ENCODE measurements at places on chromosomes 7 and 10.
A peak's percentile ranks its signal among the peaks of the same experiment; 100 is the strongest.

DNA sequence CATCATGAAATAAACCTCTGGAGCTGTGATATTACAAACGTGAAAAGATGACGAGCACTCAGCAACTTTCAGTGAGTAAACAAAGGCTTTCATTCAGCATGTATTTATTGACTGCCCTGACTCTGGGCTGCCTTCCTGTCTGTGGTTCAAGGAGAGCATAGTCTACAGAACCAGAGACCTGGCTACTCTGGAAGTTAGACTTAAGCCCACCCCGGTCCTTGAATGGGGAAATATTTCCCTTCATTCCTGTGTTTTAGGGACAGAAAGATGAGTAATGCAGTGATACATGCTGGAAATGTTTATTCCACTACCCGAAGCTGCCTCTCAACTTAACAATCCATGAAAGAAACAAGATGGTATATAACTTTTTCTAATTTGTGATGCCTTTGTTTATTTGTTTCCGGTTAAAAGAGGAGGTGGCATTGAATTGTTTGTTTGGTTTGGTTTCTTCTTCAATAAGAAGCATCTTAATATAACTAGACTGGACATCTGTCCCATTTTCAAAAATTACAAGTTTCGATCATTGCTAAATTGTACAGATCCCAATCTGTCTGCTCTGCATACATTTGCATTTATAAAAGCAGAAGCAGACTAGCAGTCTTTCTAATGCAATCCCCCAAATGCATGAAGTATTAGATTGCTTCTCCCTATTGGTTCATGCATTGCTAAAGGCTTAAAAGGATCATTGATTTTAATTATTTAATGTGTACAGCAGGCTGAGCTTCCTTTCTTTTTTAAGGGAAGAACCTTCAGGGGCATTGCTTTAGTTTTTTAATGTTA, 57.7 kb downstream of the TRUB1 start:
- no peak for DNase-seq

- DNase-seq, result no peak
Observed at GRCh38 chr10:14838582-14839304, 637 bp downstream of the HSPA14 start.

DNA sequence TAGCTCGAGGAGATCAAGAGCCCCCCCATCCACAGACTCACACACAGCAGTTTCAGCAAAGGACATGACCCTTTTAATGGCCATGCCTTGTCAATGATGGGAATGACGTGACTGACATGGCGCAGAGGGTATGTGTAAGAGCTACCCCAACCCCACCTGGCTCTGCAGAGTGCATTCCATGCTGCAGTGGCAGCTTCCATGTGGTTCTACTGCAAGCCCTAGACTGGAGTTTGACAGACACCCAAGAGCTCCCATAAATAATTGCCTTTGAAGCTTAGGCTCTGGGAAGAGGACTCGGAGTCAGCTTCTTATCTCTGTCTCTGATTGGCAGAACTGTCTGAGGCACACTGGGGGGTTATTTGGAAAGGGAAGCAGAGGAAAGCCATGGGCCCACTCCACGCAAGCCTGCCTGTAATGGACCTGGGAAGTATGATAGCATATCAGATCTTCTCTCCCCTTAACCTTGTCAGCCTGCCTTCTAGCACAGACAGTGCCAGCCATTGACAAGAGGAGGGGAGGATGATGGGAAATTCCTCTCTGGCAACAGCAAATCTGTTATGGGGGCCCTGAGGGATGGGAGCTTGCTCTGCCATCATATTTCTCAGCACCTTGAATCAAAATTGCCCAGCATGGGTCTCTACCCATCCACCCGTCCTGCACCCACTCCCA, 478.5 kb upstream of the PODXL start:
- no peak for DNase-seq

GRCh38 chr10:122249991-122250750, 20.9 kb upstream of the BTBD16 start:
- no peak for DNase-seq

DNA sequence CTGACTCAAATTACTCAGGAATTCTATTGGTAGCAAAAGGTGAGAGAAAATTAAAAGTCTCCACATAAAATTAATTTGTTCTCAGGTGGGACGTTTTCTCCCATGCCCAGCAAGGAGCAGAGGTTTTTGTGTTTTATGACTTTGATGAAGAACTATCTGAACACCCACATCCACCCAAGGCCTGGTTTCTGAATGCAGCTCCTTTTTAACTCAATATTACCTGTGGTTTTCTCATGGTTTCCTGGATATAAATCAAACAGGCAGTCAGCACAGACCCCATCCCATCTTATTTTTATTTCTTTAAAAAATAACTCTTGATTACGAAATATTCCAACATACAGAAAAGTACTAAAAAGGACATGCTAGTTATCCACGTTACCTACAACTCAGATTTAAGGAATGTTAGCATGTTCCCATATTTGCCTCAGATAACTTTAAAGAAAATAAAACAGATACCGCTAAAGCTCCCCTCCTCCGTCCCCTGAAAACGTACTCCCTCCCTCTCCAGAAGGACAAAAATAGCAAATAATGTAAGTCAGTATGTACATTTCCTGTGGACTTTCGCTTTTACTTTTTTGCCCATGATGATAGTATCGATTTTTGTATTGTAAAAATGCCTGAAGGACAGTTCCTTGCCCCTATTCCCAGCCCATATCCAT, 43.4 kb downstream of the GLI3 start:
- no peak for DNase-seq

DNA sequence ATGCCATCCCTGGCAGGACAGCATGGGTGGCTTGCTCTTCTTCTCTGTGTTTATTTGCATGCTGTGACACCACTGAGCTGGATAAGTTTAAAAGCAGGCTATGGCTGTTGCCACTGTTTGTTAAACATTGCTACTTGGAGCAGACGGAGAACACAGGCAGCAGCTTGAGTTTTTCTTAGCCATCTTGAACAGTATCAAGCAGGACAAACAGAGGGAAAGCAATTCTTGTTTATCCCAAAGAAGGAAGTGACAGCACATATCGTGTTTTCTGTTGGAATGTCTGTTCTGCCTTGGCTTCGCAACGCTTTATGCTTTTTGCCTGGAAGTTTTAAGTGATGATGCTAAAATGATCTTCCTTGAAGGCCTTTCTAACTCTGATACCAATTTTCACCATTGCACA, 73.8 kb downstream of the MKX start:
- DNase-seq, result no peak

DNA sequence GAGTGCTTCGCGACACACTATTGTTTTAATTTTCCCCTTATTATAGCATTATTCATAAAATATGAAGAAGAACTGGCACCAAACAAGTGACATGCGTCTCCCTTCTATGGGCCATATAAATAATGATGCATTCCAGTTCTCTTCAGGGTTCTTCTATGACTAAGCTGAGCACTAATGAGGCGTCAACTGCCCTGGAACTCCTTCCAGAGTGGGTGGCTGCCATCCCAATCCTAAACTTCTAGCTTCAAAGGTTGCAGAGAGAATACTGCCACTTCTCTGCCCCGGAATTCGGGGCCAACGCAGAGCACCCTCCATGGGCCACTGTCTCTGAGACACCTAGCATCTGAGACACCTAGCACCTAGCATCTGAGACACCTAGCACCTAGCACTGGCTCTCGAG, 37.7 kb upstream of the FOXI2 start:
- DNase-seq, result no peak

DNA sequence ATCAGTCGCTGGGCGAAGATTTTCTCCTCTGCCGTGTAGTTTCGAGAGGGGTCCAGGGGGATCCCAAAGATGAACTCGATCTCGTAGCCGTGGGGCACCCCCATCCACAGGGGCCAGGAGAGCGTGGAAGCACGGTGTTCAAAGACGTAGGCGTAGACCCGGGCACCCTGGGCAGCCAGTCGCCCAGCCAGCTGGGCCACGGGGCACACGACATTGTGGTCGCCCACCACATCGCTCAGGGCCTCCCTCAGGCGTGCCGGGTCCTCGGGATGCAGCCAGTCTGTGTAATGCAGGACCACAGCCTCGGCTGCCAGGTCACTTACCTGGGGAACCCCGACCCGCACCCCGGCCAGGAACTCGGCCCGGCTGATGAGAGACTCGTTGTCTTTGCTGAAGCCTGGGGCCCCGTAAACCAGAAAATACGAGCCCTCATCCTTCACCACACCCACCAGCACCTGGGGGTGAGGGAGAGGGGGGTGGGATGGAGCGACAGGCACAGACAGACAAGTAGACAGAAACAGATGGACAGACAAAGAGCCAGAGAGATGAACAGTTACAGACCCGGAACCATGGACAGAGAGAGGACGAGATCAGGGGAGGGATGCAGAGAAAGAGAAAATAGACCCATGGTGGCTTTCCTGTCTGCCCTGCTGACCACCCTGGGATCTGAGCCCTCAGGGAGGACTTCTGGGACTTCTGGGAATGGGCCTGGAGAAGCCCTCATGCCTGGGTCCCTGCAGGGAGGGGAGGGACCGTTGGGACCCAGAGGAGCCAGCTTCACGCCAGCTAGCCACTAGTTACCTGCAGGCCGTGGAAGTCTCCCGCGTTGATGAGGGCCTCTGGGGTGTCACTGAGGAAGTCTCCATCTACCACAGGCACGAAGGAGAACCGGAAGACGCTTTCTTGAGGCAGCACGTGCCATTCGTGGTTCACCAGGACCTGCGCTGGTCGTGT, 3.0 kb downstream of the ACHE start:
- DNase-seq, result no peak

GRCh38 chr10:61899997-61900828, 1.3 kb upstream of the ARID5B start:
- DNase-seq, result peak; percentile 96

- DNase-seq, result no peak
Observed at GRCh38 chr10:127175357-127176110, 20.9 kb downstream of the INSYN2A start.

- DNase-seq, result peak; percentile 89
Observed at GRCh38 chr10:113711142-113711541, 31.4 kb downstream of the CASP7 start.

DNA sequence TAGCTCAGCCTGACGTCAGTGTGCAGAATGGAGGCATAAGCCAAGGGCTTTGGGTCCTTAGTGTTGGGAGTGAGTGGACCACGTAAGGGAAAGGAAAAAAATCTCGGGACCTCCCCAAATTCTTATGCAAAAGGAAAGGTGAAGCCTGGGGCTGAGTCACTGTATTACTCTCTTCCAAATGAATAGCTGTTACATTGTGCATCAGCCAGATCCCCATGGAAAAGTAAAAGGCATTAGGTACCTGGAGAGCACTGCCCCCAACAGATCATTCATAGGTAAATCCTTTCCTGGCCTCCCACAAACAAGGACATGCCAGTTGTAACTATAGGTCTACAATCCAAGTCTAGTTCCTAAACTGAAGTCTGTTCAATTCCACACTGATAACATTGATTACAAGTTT, 170.5 kb downstream of the C1GALT1 start:
- DNase-seq, result peak; percentile 11

DNA sequence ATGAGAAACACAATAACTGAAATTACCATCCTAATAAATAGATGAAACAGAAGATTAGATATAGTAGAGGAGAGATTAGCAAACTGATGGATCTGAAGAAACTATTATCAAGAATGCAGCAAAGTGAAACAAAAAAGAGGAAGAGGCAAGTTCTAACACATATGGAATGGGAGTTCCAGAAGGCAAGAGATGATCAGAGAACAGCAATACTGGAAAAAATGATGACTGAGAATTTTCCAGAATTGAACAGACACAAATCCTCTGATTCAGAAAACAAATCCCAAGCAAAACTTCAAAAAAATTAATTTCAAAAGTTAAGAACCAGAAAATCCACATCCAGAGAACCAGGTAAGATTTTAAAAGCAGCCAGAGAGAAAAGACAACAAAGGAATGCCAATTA, 20.2 kb upstream of the CYREN start:
- DNase-seq, result no peak

Measured in NCI-H526 treated with DMSO at 0.1 percent for 48 hours (cell line).